GM13977 (cell line): ENCODE measurements at places on chromosomes 2 and 18.

- DNase-seq, result no peak
Observed at GRCh38 chr18:27030421-27030820, 154.7 kb downstream of the CHST9 start.

GRCh38 chr2:58202404-58202803 is 38.7 kb downstream of the FANCL start:
- DNase-seq, result no peak

DNA sequence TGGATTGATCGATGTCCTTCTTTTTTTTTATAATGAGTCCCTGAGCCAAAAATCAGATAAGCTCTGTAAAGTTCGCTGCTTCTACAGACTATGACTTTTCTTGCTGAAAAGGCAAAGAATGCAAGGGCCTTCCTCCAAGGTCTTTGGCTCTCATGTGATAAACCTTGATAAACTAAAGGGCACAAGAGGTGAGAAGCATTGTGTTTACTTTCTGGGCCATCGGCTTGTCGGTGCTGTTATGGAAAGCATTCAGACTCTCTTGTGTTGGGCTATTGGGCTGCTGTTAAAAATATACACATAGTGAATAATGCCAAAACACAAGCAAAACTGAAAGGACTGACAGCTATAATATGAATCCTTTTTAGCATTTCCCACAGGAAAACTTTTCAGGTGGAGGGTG is 472.4 kb upstream of the SPHKAP start:
- DNase-seq, result no peak

DNA sequence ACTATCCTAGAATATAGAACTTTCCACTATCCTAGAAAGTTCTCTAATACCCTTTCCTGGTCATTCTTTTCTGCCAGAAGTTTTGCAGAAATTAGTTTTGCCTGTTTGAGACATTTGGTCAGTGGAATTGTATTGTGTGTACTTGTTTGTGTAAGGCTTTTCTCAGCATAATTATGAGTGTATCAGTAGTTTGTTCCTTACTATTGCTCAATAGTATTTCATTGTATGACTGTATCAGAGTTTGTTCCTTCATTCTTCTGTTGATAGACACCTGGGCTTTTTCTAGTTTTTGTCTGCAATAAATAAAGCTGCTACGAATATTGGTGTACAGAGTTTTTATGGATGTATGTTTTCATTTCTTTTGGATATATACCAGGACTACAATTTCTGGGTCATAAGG is 27.2 kb downstream of the CCDC138 start:
- no peak for DNase-seq
